Activated CD4-positive, alpha-beta T cell treated with anti-CD3 and anti-CD28 coated beads for 24 hours (primary cell): ENCODE measurements at places on chromosomes 7 and 10.

GRCh38 chr10:119268871-119269506 lies 61.6 kb downstream of the GRK5 start:
- no peak for DNase-seq

- DNase-seq: no peak
Measured at GRCh38 chr10:285216-285615, 150.0 kb downstream of the ZMYND11 start.

- DNase-seq: no peak
Measured at GRCh38 chr7:99380032-99380822, 5.7 kb downstream of the ARPC1B start.

DNA sequence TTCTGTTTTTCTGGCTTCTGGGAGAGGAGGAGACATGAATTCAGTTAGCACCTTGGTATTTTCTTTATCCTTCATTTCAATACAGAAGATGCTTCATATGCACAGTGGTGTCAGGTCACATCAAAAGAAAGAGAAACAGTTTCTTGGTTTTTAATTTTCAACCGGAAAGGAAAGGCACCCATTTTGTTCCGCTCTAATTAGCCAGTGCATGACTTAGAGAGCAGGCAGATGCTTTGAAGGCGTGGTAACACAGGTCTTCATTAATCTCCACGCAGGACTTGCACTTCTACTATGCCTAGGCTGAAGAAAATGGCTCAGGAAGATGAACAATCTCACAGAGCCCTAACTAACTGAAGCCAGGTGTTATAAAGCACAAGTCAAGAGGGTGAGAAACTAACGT lies 70.4 kb upstream of the ATRNL1 start:
- DNase-seq: no peak

DNA sequence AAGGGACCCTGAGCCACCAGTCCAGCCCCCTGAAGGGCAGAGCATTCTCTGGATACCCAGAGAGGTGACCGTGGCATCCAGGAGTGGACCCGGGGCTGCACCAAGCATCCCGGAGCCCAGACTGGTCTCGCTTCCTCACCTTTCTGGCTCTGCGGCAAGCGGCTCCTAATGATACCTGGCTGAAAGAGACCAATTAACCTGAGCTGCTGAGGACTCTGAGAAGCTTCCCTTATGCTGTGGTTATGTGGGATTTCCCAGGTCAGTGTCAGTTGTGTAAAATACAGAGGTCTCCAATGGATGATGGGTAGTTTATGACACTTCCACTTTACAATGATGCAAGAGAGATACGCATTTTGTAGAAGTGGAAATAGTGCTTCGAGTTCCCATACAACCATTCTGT lies 51.5 kb downstream of the PFKFB3 start:
- no peak for DNase-seq

- DNase-seq: no peak
Measured at GRCh38 chr10:13709931-13710650, 123.3 kb downstream of the PRPF18 start.
